CD4-positive, alpha-beta T cell treated with Interleukin-12 subunit alpha and Interleukin-12 subunit beta, for 1 hour (primary cell): ENCODE measurements at places on chromosomes 2 and 18.

DNA sequence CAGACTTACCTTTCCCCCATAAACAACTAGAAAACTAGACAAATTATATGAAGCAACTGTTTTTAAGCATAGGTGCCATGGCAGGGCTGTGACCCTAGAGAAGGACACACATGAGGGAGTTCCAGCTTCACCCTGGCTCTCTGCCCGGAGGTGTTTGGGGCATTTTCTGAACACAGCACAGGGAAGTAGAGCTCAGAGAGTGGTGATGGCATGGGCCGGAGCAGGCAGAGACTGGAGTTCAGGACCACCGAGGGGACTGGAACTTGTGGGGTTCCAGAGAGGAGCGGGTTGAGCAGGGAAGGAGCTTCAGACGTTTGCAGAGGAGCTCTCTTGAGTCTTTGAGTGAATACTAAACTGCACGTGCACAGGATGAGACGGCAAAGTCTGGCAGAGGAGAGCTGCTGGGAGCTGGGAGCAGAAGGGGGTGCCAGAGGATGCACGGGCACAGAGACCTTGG lies 26.5 kb upstream of the KLF11 start:
- no peak for DNase-seq

DNA sequence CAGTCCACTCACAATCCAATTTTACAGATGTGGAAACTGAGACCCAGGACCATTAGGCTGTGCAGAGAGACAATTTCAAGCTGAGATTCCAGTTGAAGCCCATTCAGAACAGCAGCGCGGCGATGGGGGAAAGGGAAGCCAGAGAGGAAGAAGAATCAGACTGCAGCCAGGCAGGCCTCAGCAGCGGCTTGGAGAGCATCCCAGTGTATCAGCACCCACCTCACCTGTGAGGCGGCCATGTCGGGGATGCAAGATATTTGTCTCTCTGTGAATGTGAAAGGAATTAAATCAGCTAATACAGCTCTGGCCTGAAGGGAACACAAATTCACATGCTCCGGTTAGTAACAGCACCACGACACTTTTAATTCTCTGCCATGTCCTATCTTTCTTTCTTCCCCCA lies 198.0 kb upstream of the SOX11 start:
- no peak for DNase-seq

DNA sequence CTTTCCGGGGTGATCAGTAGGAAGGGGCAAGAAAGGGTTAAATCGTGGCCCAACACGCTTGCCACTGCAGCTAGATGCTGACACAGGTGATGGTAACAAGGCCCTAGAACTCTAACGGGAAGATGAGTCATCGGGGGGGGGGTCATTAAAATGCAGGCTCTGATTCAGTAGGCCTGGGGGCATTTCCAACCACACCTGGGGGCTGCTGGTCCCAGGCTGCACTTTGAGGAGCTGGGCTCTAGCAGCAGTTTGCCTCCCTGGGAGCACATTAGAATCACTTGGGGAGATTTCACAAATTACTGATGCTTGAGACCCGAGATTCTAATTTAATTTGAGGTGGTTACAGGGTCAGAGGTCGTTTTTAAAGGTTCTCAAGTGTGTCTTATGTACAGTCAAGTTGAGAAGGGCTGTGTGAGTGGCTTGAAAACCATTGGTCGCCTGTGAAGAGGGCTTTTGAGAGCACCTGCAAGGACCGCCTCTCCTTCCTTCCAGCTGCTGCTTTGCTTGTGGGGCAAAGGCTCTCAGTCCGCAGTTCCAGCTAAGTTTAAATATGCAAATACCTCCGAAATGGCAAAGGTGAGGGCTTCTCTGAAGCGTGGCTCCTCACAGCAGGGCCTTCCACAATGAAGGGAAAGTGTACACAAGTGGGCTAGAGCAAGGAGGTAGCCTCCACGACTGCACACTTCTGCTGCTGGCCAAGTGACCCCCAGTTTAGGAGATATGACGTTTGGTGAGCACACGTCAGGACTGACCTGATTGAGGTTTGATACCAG lies 128.0 kb upstream of the MSH6 start:
- DNase-seq = no peak

GRCh38 chr2:161379740-161380139 lies 36.4 kb upstream of the TBR1 start:
- DNase-seq = no peak

GRCh38 chr2:128178149-128178649 lies 87.2 kb downstream of the UGGT1 start:
- no peak for DNase-seq

- DNase-seq = no peak
Measured at GRCh38 chr18:53984021-53984420, 240.4 kb downstream of the MBD2 start.

DNA sequence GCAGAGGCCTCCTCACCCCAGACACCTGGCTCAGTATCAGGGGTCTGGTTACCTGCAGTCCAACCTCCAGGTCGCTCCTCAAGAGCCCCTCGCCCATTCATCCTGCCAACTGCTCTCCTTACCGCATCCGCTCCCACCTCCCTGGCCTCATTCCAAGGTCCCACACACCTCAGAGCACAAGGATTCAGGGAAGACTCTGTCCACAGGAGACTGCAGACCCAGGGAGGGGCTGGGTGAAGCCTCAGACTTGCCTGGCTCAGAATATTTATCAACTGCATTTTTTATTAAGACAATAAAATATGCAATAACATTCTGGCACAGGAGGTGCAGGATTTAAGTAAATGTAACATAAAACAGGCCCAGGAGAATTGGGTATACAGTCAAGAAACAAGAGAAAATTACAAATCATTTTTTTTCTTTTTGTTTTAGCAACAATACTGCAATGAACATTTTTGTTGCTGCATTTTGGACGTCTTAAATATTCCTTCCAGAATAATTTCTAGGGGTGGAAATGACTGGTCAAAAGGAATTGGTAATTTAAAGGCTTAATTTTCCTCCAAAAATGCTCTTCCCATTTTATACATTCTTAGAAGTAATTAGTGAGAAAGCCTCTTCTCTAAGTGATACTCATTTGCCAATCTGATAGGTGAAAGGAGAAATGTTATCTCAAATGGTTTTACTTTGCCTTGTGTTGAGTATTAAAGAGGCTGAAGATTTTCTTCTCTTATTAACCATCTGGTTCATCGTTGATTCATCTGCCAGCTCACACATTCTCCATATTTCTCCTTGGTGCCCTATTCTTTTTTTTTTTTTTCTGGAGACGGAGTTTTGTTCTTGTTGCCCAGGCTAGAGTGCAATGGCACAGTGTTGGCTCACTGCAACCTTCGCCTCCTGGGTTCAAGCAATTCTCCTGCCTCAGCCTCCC lies 42.5 kb downstream of the TEX44 start:
- no peak for DNase-seq

DNA sequence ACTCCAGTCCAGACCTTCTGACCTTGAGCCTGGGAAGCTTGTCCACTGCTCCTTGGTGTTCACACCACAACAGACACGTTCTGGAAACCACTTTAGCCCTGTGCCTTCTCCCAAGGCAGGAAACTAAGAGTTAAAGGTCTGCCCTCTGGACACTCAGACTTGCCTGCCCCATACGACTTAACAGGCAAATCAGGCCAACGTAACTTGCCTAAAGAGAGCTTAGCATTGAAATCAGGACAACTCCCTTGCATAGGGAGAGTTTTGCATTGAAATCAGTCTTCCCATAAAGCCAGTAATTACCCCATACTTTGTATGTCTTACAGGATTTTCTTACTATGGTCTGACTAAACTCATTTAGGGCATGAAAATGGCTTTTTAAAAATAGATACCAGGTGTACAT lies 18.5 kb downstream of the NFE2L2 start:
- no peak for DNase-seq

- DNase-seq = no peak
Measured at GRCh38 chr18:48462510-48462909, 53.3 kb upstream of the ZBTB7C start.

- no peak for DNase-seq
Measured at GRCh38 chr2:233387225-233387624, 32.9 kb downstream of the DGKD start.

GRCh38 chr18:42484648-42485047 lies 529.6 kb downstream of the PIK3C3 start:
- no peak for DNase-seq

DNA sequence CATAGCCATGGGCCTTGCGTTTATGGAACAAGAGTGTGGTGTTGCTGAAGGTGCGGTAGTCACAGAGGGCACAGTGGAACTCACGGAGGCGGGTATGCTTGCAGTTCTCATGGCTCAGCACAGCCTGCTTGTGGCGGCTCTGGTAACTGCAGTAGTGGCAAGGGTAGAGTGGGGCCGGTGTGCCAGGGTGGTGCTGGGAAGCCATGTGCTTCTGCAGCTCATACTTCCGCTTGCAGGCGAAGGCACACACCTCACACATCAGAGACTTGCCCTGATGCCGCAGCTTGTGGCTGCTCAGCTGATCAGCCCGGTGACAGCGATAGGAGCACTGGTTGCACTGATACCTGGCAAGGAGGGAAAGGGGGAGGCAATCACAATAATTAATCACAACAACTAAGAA lies 14.7 kb downstream of the ZNF142 start:
- no peak for DNase-seq

GRCh38 chr2:108615480-108616090 lies 81.3 kb downstream of the LIMS1 start:
- DNase-seq = peak; percentile 43

- no peak for DNase-seq
Measured at GRCh38 chr18:63476668-63477067, at the start of gene SERPINB5. Gene SERPINB5 (plus strand): TSS chr18:63476958. CDS start chr18:63484429, 7,471 bp downstream.

- no peak for DNase-seq
Measured at GRCh38 chr2:234792621-234793022, 159.2 kb upstream of the SH3BP4 start.

DNA sequence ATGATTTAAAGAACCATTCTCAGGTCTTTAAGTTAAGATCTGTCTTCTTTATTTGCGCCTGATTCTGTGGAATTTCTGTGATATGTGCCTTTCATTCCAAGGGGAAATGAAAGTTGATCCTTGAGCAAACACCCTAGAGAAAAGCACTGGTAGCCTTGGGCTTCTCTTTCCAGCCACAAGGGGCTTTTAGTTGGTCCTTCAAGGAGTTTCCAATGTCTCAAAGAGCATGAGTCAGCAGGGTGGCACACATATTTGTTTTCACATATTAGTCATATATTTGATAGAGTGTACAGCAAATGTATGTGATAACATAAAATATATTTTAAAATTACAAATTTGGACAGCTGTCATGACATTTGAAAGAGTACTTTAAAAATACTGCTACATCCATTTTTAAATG lies 339.5 kb downstream of the TXNL1 start:
- no peak for DNase-seq

DNA sequence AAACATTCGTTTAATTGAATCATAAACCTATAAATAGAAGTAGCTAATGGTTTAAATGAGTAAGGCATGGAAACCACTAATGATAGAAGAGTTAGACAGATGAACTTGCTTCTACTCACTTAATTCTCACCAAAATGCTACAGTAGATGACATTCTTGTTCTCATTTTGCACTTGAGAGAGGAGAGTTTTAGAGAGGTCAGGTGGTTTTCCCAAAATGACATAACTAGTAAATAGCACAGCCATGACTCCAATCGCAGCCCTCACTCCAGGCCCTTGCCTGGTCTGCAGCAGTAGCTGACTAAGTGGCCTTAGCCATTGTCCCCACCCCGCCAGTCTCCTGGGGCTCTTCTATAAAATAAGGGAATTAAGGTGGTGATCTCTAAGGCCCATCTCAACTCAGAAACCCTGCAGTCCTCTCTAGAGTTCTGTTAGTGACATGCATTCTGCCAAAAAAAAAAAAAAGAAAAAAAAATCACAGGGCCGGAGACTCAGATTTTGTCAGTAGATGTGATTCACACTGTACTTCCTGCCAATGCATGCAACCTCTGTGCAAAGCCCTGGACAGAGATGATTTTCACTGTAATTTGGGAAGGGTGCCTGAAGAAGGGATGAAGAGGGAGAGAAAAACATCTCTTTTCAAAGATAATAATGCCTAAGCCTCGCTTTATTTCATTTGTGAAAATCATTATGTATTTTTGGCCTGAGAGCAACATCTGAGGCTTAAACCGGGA lies 221.8 kb downstream of the ANAPC1 start:
- no peak for DNase-seq

- no peak for DNase-seq
Measured at GRCh38 chr2:64165706-64166105, 21.5 kb upstream of the PELI1 start.

GRCh38 chr18:5173236-5173635 lies 23.8 kb downstream of the AKAIN1 start:
- no peak for DNase-seq

DNA sequence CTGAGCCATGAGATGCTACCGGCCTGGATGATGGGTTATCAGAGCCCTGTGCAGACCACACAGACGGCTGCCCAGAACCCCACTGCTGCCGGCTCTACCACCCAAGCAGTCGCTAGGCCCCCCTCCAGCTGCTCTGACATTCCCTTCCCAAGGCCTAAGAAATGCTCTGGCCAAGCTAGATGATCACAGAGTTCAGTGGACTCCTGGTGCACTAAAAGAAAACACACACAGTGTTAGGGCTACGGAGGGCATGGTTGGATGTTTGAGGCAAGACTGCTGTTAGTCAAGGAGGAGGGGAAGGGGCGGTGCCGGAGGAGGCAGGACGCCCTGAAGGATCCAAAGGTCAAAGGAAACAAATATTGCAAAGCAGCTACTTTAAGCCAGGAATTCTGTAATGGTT lies 174.5 kb downstream of the MYCN start:
- no peak for DNase-seq

DNA sequence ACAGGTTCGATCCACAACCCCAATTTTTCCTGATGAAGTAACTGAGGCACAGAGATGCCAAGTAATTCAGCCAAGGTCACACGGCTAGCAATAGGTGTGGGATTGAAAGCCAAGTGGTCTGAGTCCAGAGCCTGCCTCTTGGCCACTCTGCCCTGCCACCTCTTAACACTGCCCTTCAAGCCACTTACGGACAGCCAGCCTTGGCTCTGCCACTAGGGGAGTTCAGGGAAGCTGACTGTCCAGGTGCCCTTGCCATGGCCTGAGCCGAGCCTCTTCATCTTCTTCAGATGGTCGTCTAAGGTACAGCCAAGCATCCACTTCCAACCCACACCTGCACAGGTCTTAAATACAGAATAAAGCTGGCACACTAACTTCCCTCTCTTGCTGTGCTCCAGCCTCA lies 99.3 kb upstream of the GPR45 start:
- DNase-seq = no peak
